ENCODE measurements at places on chromosomes 12 and 14. TPM values are rescaled to one million over a fixed set of nuclear protein-coding genes. Genes with fewer than 3 reads are reported as not detected.
A peak's percentile ranks its signal among the peaks of the same experiment; 100 is the strongest.

The CHGA gene
- total RNA-seq, result not detected

The RTL1 gene
- total RNA-seq, result not detected

The KRT3 gene
- total RNA-seq, result not detected

The ASB2 gene
- total RNA-seq, result 1.3 TPM

The GPN3 gene
- 21.0 TPM for total RNA-seq

DNA sequence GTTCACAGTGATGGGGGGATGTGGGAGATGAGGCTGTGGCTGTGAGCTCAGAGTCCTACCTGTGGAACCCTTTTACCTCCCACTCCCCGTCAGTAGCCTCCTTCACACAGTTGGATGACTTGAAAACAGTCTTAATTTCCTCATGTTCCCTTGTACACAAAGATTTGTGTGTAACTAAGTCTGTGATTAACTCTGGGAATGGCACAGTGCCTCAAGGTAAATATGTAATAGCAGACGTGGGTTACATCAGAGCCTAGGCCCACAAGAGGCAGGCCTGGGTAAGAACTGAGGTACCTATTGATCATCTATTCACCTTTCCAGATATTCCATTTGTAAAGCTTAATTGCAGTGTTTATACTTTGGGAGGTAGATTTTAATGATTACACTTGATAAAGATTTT is 5.8 kb upstream of the IGF1 start:
- no peaks in the 10 kb centered on the region for H3K27me3 ChIP-seq
- H3K4me1 ChIP-seq, result no peaks in the 10 kb centered on the region
- H3K4me3 ChIP-seq, result no peak overlapping the region
- H3K36me3 ChIP-seq, result no peaks in the 10 kb centered on the region
- no peak overlapping the region for H3K27ac ChIP-seq

DNA sequence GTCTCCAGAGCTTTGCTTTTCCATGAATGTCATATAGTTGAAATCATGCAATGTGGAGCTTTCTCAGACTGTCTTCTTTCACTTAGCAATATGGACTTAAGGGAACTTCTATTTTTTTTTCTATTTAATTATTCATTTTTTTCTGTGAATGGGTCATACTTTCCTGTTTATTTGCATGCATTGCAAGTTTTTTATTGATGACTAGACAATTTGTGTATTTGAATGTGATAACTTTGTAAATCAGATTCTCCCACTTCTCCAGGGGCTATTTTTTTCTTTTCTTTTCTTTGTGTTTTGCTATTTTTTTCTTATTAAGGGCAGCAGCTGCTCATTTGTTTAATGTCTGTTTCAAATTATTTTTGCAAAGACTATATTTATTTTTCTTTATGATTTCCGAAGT is 1019.8 kb upstream of the ATXN7L3B start:
- DNase-seq, result no peak
- H3K4me1 ChIP-seq, result no peaks in the 10 kb centered on the region
- no peaks in the 10 kb centered on the region for H3K27me3 ChIP-seq
- no peak overlapping the region for H3K4me3 ChIP-seq
- H3K36me3 ChIP-seq, result no peaks in the 10 kb centered on the region
- no peak overlapping the region for H3K27ac ChIP-seq

DNA sequence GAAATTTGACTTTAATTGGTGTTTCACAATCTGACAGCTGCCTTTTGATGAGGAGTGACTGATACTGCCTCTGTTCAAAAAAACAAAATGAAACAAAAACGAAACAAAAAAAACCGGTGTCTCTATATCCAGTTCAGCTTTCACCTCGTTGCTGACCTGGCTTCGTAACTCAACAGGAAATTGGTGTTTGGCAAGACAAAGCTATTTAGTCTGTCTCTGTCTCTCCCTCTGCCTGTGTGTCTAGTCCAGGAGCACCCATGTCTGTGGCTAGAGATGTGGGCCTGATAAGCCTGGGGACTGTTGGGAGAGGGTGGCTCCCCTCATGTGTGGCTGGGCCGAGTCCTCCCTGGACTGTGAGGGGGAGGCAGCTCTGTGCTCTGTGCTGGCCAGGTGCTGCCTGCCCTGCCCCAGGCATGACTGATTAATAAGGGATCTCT is 11.3 kb downstream of the CACNA1C start:
- no peak for DNase-seq
- H3K27me3 ChIP-seq, result no peaks in the 10 kb centered on the region
- H3K4me3 ChIP-seq, result peak overlapping the region; percentile 58

GRCh38 chr12:121391619-121392324 is 8.1 kb upstream of the RNF34 start:
- no peak overlapping the region for H3K27ac ChIP-seq
- DNase-seq, result no peak
- peak overlapping the region; percentile 17 for H3K4me3 ChIP-seq
- no peaks in the 10 kb centered on the region for H3K36me3 ChIP-seq
- no peaks in the 10 kb centered on the region for H3K4me1 ChIP-seq
- no peaks in the 10 kb centered on the region for H3K27me3 ChIP-seq

GRCh38 chr12:12441843-12442461 is 85.1 kb downstream of the BORCS5 start:
- no peaks in the 10 kb centered on the region for H3K36me3 ChIP-seq
- no peak overlapping the region for H3K4me3 ChIP-seq
- H3K27ac ChIP-seq, result peak overlapping the region; percentile 86
- no peak for DNase-seq
- no peaks in the 10 kb centered on the region for H3K27me3 ChIP-seq

GRCh38 chr12:117188121-117188665 is 2.1 kb downstream of the FBXO21 start:
- no peak overlapping the region for H3K27ac ChIP-seq
- H3K27me3 ChIP-seq, result no peaks in the 10 kb centered on the region
- no peak for DNase-seq
- H3K4me1 ChIP-seq, result peaks cover 7% of the 10 kb centered on the region

DNA sequence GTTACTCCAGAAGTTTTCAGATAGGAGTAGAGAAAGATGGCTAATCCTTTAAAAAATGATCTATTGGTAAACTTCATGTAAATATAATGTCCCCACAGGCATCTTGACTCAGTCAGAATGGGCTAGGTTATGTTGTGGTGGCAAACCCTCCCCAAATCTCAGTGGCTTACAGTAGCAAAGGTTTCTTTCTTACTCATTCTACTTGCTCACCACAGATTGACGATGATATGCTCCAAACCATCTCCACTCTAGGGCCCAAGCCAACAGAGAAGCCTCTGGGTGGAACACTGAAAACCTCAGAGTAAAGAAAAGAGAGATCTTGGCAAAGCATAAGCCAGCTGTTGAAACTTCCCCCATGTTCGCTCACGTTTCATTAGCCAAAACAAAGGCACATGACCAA is 146.4 kb downstream of the EMP1 start:
- DNase-seq, result no peak
- no peak overlapping the region for H3K4me3 ChIP-seq
- no peaks in the 10 kb centered on the region for H3K4me1 ChIP-seq
- no peaks in the 10 kb centered on the region for H3K36me3 ChIP-seq
- H3K27me3 ChIP-seq, result no peaks in the 10 kb centered on the region

- H3K27me3 ChIP-seq, result peaks cover 20% of the 10 kb centered on the region
- H3K27ac ChIP-seq, result no peak overlapping the region
- no peak for DNase-seq
- no peaks in the 10 kb centered on the region for H3K36me3 ChIP-seq
- no peaks in the 10 kb centered on the region for H3K4me1 ChIP-seq
These were observed 4.8 kb upstream of the AQP5 start for GRCh38 chr12:49956663-49957569.
